T-helper 2 cell treated with Interferon-gamma antibody and Interleukin-4, amounts not matched to agents 5 μg/mL and 100 μg/mL, for 36 hours (primary cell): ENCODE measurements at places on chromosomes 12 and 14.

DNA sequence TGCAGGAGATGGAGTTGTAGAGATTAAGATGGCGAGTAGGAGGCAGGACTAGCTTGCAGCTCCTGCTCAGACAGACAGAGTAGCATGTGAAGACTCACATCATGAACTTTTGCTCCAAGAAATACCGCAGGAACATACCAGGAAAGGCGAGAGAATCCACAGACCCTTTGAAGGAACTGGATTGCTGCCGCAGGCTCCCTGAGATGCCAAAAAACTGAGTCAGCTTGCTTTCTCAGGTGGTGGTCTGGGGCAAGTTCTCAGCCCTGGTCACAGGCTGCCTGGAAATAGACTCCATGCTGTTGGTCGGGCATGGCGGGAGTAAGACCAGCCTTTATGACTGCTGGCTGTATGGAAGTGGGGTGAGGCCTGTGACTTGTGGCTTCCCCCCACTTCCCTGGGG is 163.6 kb upstream of the NAV3 start:
- DNase-seq: no peak

- DNase-seq: no peak
These were observed 6.4 kb upstream of the CCDC60 start for GRCh38 chr12:119328111-119328510.

GRCh38 chr12:10101042-10101579 is 2.3 kb upstream of the CLEC1A start:
- no peak for DNase-seq

DNA sequence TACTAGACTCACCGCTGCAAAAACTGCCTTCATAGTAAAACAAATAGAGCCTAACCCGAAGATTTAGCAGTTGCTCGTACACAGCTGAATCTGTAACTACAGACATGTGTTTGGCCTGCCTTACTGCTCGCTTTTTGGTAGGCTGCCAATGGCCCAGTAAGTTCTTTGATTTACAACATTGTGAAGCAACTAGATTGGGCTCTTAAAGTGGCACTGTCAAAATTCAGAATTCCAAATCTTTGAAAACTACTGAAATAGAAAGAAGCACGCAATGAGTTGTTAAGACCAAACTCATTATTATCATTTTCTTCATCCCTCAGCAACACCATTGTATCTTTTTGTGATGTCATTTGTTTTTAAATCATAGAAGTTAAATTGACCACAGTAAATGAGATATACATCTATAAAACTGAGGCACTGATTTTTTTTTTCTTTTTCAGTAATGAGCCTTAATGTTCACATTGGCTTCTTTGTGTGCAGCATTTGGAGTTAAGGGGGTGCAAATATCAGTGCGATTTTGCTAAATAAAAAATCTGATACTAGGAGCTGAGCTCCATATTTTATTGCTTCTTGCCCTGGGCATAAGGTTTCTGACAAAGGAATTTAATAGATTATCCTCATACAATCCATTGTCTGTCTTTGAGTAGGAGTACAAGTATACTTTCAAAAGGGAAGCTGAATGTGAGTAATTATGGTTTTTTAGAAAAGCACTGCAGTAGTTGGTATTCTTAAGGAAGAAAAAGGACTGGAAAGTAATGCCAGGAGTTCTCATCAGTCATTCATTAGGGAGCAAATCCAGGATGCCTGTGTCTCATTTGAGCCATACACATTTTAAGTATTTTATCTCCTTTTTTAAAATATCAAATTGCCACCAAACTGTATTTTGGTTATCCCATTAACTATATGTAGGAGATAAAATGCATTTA is 138.5 kb downstream of the KICS2 start:
- no peak for DNase-seq

GRCh38 chr14:64636208-64636979 is 67.8 kb upstream of the PLEKHG3 start:
- peak; percentile 48 for DNase-seq

GRCh38 chr12:26940516-26941214 is 2.4 kb downstream of the FGFR1OP2 start:
- DNase-seq: no peak

DNA sequence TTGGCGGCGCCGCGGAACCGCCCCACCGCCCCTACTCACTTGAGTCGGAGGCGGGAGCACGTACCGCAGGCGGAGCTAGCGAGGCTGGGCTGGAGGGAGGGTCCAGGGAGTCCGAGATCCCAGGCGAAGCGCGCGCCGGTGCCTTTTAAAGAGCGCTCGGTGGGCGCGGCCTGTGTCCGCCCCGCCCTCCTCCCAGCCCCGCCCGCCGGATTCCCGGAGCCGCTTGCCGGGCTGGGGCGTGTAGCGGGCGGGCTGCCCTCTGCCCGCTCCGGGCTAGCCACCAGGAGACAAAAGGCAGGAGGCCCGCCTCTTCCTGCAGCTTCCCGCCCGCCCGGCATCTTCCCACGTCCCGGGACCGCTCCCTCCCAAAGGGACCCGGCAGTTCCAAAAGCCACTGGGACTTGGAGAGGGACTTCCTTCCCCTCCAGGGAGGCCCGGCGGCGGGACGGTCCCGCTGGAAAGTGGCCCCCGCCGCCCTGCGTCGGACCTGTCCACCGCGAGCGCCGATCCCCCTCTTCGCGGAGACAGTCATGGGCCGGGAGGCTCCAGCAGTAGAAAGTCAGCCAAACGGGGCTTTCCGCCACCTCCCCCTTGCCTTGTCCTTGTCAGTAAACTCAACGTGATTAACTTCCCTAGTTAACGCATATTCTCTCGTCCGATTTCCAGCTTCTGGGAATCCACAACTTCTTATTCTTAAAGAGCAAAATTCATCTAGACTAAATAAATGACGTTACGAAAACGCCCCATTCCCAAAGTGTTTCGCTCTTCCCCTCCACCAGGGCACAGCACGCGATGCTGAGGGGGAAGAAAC is at the start of gene CSRP2:
CSRP2 (minus strand) TSS at position 121 of the 811 bp plus-strand sequence. CDS start 12,759 bp downstream, outside the sequence.
- DNase-seq: peak; percentile 68

- DNase-seq: no peak
These were observed 4.6 kb downstream of the NUDT14 start for GRCh38 chr14:105176513-105176912.

GRCh38 chr12:98345308-98345876 is 170.0 kb upstream of the TMPO start:
- no peak for DNase-seq

DNA sequence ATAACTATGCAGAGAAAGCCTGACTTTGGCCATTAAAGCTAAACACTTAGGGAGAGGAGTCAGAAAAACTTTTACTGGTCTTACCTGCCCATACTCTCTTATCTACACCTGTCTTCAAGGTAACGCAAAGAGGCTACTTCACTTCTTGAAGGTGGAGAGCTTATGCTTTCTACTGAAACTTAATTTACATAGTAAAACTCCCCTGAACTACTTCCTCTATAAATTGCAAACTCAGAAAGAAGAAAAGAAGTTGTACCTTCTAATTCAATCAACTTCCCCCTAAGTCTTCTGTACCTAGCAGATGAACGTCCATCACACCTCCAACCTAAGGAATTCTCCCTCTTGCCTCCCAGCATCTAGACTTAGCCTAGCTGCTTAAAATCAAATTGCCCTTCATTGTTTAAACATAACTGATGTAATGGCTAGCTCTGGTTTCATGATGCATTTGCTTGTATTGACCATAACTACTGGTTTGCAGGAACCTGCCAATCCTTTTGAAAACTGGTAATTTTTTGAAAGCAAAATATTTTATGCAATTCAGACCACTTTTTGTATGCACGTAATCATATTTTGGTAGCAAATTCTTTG is 87.7 kb downstream of the STON2 start:
- DNase-seq: no peak

GRCh38 chr14:37870632-37871346 is 275.4 kb downstream of the TTC6 start:
- DNase-seq: no peak

DNA sequence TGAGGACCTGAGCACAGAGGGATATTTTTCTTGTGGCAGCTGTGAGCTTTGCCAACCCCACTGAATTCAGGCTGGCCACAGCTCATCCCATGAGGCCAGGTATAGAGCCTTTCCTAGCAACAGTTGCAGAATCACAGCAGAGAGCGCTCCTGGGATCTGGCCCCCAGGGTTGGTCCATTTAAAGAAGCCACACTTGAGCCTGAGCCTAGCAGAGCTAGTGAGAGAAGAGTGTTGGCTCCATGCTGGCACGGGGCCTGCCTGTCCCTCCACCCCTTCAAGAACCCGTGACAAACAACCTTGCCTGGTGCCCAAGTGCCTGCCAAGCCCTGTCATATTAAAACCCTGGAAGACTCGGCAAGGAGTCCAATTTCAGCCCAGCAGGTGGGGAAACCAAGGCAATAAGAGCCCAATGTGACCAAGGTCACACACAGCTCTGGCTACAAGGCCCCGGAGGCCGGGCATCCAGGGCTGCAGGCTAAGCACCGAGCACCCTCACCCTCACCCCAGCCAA is 91.6 kb downstream of the LRRC74A start:
- DNase-seq: no peak

DNA sequence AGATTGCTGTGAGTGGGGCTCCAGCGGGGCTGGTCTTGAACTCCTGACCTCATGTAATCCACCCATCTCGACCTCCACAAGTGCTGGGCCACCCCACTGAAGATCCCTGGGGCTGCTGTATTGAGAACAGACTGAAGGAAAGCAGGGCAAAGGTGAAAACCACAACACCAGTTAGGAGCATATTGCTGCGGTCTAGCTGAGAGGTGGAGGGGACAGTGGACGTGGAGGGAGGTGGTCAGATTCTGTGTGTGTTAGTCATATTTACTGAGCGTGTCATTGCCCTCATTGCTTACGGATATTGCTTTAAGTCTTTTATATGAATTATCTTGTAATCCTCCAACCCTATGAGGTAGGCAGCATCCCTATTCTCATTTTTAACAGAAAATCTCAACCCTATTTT is 69.0 kb upstream of the OVCH1 start:
- no peak for DNase-seq

GRCh38 chr12:3752096-3752709 is 706 bp downstream of the CRACR2A start:
- peak; percentile 78 for DNase-seq

DNA sequence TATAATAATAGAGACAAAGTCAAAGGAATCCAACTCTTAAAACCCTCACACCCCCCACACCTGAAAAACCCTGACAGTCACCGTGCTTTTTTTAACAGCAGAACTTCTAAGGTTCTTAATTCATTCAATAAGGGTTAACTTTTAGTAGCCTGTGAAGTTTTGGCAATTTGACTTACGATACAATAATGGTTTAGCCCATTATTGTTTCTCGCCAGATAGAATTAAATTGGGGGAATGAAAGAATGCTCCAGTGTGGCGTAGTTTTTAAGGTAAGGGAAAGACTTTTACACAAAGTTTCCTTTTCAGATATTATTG is 604 bp upstream of the MAGOHB start:
- no peak for DNase-seq

- no peak for DNase-seq
These were observed 673.0 kb upstream of the LMO3 start for GRCh38 chr12:17278946-17279345.

GRCh38 chr14:30375296-30375892 is 183.6 kb upstream of the G2E3 start:
- DNase-seq: peak; percentile 45

GRCh38 chr12:76031081-76031413 is 529 bp downstream of the PHLDA1 start:
- DNase-seq: no peak

DNA sequence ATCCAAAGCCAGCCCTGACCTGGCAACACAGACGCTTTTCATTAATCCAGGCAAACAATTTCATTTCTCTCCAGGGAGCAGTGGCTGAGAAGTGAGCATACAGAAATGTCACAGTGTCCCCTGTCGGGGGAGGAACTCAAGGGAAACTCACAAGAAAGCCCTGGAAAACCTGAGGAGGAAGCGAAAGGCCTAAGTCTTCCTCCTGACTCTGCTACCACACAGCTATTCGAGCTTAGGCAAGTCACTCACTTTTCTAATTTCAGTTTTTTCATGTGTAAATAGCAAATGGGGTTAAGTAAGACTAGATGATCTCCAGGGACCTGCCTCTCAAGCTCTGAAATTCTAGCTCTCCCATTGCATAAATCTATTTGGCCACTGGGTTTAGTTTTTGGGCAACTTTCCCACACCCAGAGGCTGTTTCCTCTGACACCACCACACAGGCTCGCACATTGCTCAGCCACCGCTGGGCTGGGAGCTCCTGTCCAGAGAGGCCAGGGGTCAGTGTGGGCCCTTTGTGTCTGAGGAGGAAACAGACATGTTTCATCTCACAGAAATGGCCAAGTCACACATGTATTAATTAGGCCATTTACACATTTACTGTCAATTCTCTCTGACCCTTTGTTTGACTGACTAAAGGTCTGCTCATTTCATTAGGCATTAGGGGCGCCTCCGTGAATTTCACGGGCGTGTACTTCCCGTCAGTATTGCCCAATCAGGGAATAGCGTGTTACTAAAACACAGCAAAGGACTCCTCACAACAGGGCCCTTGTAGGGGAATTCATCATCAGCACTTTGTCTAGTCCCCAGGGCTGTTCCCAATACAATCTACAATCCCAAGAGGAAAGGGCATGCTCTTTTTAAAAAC is 9.8 kb upstream of the PNMA1 start:
- no peak for DNase-seq

DNA sequence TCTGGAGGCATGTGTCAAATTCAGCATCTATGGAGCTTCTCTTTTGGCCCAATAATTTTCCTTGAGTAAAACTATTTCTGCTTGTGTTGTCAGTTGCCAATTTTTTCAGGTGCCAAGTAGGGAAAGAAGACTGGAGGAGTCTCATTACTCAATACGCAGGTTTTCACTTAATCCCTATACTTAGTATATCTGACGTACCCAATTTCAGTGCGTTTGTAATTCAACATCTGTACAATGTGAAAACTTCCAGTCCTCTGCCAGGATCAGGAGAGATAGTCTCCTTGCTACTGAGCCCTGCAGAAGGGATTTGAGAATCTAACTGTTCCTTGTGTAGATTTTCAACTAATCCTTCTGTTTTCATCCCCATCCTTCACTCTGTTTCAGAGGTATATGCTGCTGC is 5.7 kb upstream of the PAWR start:
- DNase-seq: no peak

DNA sequence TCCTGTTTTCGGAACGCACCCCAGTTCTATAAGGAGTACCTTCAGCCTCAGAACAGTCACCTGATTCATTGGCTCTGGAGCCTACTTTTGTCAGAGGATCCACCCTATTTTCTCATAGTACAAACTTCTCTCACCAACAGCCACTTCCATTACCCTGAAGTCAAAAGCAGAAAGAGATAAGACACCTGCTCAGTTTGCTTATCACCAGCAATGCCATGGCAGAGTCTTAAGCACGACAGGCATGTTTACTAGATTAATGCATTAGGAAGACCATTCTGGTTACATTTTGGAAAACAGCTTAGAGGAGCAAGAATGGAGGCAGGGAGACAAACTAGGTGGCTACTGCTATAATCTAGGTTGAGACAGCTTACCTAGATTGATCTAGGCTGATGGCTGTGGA is 67.7 kb downstream of the GXYLT1 start:
- no peak for DNase-seq

- DNase-seq: no peak
These were observed 425.7 kb downstream of the ATP23 start for GRCh38 chr12:58367041-58367440.

- no peak for DNase-seq
These were observed 47.4 kb downstream of the SLC38A1 start for GRCh38 chr12:46221255-46222128.

DNA sequence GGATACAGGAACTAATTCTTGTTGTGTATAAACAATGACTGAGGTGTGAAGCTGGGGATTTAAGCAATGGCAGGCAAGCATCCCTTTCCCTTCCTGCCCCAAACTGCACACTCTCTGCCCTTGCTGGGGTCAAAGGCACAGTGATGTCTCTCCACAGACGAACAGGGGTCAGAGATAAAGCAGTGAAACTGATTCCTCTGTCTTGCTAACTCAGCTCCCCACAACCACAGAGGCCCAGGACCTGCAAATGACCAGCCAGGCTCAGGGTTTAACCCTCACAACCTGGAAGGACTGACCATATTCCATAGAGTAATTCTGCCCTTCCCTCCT is 67.2 kb downstream of the CCDC88C start:
- no peak for DNase-seq
